ENCODE measurements at places on chromosomes 5 and 9.

DNA sequence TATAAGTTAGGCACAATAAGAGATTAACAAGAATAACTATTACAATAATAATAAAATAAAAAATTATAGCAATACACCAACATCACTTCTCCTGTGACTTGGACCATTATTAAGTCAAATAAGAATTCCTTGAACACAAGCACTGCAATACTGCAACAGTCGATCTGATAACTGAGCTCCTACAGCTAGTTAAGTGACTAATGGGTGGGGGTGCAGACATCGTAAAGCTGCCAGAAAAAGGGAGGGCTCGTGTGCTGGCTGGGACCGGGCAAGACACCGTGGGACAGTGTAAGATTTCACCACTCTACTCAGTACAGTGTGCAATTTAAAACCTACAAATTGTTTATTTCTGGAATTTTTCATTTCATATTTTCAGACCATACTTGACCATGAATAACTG is 78.8 kb downstream of the SNX24 start:
- DNase-seq, result no peak

DNA sequence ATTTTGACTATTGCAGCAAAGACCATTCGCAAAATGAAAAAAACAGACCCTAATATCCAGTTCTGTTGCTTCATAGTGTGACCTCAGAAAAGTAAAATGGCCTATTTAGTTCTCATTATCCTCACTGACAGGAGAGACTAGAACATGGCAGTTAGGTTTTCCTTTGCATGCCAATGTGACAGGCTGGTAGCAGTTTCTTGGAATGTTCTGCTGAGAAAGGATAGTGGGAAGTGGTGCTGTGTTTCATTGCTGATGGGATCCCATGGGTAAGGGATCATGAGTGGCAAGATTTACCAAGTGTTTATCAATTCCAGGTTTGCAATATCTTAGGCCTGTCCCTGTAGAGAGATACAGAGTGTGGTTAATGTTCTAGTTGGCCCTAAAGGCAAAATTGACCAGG is 88.5 kb downstream of the ACER2 start:
- DNase-seq, result no peak

DNA sequence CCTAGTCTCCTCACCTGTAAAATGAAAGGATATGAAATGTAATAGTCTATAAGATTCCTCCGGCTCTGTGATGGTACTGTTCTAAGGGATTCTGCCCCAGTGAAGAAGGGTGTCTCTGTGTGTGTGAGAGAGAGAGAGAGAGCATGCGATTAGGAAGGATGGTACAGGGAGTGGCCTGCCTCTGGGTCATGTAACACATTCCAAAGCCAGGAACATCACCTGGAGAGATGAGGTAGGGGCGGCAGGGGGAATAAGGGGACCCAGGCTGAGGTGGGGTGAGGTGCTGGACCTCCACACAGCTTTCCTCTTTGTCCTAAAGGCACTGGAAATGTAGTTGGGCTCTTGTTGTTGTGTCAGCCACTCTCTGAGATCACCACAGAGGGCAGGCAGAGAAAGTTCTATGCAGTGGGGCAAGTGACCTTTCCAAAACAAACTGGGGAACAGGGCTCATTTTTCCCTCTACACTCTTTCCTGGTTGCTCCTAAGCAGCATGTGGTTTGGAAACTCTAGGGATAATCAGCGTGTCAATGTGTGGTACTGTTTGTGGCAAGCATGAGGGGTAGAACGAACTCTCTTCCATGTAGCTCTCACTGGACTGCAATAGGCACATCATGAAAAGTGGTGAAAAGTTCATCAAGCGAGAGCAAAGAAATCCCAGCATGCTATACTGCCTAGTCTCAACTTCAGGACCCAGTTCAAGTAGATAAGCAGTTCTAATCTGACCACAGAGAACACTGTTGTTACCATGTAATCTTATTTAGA is 65.0 kb downstream of the SEMA6A start:
- no peak for DNase-seq

DNA sequence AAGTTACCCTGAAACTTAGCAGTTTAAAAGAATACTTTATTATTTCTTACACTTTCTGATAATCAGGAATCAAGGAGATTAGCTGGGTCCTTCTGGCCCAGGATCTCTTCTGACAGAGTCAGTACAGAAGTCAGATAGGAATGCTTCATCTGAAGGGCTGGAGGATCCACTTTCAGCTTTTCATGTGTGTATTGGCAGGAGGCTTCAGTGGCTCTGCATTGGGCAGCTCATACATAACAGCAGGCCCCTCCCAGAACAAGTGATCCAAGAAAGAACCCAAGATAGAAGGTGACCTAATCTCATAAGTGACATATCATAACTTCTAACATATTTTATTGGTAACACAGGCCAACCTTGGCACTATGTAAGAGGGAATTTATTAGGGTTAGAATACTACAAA is 258.4 kb downstream of the HCN1 start:
- no peak for DNase-seq

DNA sequence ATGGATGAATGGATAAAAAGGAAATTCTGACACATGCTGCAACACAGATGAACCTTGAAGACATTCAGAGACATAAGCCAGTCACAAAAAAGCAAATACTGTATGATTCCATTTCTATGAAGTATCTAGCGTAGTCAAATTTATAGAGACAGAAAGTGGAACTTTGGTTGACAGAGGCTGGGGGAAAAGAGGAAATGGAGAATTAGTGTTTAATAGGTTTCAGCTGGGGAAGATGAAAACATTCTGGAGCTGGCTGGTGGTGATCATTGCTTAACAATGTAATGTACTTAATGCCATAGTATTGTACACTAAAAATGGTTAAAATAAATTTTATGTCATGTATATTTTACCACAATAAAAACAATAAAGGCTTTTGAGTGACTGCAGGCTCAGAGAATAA is 24.2 kb downstream of the PPIC start:
- no peak for DNase-seq

DNA sequence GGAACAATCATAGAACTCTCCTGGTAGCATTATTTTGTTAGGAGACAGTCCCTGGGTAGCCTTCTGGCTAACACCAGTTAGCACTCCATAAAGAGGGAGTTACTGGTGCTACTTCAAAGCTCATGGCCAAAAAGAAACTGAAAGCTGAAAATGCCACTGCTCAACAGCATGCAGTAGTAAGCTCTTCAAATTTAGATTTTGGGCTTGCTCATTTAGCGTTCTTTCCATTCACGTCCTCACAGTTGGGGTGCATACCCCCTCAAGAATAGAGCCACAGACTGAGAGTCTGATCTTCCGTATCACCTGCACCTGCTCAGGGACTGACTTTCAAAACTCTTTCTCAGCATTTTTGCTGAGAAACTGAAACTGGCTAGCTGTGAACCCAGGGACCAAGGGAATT is 24.7 kb downstream of the NTRK2 start:
- DNase-seq, result no peak

- no peak for DNase-seq
Observed at GRCh38 chr5:78655746-78656290, 7.2 kb upstream of the LHFPL2 start.

GRCh38 chr9:130579738-130580463 is 524 bp downstream of the FUBP3 start:
- no peak for DNase-seq

GRCh38 chr5:127572930-127573329 is 55.5 kb downstream of the PRRC1 start:
- DNase-seq, result no peak

DNA sequence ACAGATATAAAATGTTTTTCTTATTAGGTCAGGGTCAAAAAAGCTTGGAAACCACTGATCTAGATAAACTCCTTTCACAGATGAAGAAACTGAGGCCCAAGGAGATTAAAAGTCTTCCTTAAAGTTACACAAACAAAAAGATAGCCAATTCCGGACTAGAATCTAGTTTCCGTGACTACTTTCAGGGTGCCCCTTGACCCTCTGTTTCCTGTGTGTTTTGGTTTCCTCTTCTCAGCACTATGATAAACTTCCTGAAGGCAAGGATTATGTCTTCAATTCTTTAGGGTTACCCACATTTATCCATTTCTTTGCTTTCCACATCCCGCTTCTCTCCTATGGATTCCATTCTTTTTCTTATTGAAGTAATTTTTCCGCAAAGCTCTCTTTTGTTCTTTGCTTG is 83.1 kb downstream of the ADAMTS12 start:
- no peak for DNase-seq

- no peak for DNase-seq
Observed at GRCh38 chr5:77627869-77628674, 10.4 kb downstream of the OTP start.
